ENCODE measurements at places on chromosomes 1 and 21.

- no peak for DNase-seq
These were observed 157.7 kb upstream of the COL11A1 start for GRCh38 chr1:103266036-103266435.

GRCh38 chr21:28783641-28784185 lies 209.0 kb downstream of the LTN1 start:
- no peak for DNase-seq

DNA sequence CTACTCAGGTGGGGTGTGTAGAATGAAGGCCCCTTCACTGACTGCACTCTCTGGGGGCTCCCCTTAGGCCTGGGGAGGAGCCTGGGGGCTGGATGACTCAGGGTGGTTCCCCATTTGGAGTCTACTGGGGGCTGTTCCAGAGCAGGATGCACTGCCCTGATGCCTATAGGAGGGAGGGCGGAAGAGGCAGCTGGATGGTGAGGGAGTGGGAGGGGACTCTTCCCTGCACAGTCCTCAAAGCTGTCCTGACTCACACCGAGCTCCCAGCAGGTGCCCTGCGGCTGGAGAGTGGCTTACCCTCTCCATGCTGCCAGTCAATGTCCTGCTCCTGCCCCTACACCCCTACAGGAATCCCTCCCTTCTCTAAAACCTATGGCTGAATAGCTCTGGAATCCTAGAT lies 204.4 kb downstream of the TRABD2B start:
- DNase-seq, result no peak

DNA sequence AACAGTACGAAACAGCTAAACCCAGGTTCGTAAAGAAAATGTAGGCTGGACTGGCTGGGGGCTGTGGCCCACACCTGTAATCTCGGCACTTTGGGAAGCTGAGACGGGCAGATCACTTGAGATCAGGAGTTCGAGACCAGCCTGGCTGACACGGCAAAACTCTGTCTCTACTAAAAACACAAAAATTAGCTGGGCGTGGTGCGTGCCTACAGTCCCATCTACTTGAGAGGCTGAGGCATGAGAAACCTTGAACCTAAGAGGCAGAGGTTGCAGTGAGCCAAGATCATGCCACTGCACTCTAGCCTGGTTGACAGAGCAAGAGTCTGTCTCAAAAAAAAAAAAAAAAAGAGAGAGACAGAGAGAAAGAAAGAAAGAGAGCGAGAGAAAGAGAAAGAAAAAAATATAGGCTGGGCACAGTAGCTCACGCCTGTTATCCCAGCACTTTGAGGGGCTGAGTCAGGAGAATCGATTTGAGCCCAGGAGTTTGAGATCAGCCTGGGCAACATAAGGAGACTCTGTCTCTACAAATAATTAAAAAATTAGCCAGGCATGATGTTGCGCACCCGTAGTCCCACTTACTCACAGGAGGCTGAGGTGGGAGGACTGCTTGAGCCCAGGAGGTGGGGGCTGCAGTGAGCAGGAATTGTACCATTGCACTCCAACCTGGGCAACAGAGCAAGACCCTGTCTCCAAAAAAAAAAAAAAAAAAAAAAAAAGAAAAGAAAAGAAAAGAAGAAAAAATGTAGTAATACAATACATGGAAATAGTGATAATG lies 35.7 kb downstream of the CAPZB start:
- no peak for DNase-seq

All from NCI-H1694 treated with DMSO at 0.1 percent for 48 hours (cell line).